ENCODE measurements at places on chromosomes 3 and 15. TPM values are rescaled to one million over a fixed set of nuclear protein-coding genes. Genes with fewer than 3 reads are reported as not detected.

DNA sequence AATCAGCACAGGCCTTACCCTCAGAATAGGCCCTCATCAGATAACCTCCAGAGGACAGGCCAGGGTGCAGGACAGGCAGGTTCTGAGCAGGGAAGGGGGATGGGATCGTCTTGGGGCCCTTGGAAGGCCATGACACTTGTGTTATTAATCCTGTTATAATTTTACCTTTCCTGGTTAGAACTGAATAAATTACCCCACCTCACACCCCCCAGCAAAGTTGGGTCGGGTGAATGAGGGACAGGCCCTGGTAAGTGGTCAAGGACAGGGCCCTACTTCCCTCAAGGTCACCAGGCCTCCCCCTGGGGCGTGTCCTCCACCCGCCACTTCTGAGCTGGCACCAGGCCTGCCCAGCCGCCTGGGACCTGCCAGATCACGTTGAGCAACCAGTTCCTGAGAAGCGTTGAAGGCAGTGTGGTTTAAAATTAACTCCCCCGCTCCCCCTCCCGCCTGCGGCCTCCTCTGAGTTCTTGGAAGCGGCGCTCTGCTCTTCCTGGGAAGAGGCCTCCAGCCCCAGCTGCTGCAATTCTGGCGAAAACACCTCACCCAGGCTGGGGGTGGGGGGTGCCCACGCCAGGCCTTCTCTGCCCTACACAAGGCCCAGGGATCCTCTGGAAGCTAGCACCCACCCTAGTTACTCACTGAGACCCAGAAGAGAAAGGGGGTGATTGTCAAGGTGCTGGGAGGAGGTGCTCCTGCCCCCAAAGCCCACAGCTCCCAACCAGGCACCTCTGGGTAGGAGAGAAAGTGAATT, 10.6 kb downstream of the CISH start:
- H3K4me3 ChIP-seq: peak overlapping the region; percentile 65
- peaks cover 1% of the 10 kb centered on the region for H3K36me3 ChIP-seq
- peak; percentile 87 for DNase-seq
- peak overlapping the region; percentile 99 for H3K27ac ChIP-seq
- peaks cover 66% of the 10 kb centered on the region for H3K4me1 ChIP-seq

The ANKRD34C gene
- total RNA-seq: not detected

- no peak overlapping the region for H3K4me3 ChIP-seq
- no peak for DNase-seq
- H3K36me3 ChIP-seq: no peaks in the 10 kb centered on the region
- no peaks in the 10 kb centered on the region for H3K27me3 ChIP-seq
Observed at GRCh38 chr15:41926185-41927056, 32.6 kb upstream of the SPTBN5 start.

- H3K27me3 ChIP-seq: no peaks in the 10 kb centered on the region
- DNase-seq: no peak
- H3K4me3 ChIP-seq: peak overlapping the region; percentile 54
Observed at GRCh38 chr15:33068007-33068481, 126.5 kb downstream of the FMN1 start.

GRCh38 chr15:70435369-70435768, 328.0 kb downstream of the UACA start:
- no peaks in the 10 kb centered on the region for H3K4me1 ChIP-seq
- no peaks in the 10 kb centered on the region for H3K36me3 ChIP-seq
- H3K27ac ChIP-seq: no peak overlapping the region
- DNase-seq: no peak

DNA sequence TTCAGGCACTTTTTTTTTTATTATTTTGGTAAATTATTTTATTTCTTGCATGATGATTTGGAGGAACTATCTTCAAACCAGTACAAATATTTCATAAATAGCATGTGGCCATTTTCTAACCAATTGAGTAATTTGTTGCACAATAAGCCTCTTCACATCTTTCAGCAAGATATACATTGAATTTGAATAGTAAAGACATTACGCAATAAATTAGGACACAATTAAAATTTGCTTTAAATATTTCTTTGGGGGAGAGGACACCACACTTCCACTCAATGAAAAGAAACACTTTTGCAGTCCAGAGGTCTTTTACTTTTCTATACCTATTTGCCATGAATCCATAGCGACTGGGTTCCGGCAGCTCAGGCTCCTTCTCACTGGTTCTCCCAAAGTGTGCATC, 762.6 kb upstream of the GOLIM4 start:
- no peaks in the 10 kb centered on the region for H3K4me1 ChIP-seq
- no peak overlapping the region for H3K4me3 ChIP-seq
- H3K27ac ChIP-seq: no peak overlapping the region

DNA sequence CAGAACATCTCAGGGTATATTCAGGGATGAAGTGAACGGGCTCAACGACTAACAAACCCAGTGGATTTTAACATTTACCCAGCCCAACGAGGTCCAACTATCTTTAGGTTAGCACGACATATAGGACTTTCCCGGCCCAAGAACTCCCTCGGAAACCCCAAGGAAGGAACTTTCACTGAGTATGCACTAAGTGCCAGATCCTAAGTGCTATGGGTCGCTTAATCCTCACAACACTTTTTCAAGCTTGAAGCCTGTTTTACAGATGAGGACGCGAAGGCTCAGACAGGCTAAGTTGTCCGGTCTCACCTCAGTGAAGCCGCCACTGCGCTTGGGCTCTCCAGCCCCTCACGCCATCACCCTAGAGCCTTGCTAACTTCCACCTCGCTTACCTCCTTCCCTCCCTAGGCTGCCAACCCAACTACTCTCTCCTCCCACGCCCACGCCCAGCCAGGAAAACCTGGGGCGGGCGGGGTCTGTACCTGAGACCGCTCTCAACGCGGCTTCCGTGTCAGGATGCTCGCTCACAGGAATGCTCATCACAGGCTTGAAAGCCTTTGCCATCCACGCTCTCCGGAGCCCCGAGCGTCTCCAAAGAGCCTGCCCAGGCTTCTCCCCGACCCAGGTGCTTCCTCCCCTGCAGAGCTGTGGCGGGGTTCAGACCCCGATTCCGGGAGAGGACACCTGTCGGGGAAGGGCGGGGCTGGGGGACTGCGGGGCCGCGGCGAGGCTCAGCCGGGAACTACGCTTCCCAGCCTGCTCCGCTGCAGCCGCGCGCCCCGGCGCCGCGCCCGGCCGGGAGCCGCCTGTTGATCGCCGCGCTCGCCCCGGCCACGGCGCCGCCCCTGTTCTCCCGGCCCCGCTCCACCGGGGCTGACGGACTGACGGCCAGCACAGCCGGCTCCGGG, at the start of gene TMOD2:
Gene TMOD2, plus strand, starts transcription at position 806 of the 905 bp plus-strand sequence. CDS start 14,845 bp downstream, outside the sequence.
- H3K4me1 ChIP-seq: peaks cover 15% of the 10 kb centered on the region
- no peaks in the 10 kb centered on the region for H3K27me3 ChIP-seq
- no peaks in the 10 kb centered on the region for H3K36me3 ChIP-seq
- no peak for DNase-seq

The PDZRN3 gene
- 166 TPM for total RNA-seq

All from thoracic aorta (tissue), 2 donors.